Suppressor macrophage (primary cell): ENCODE measurements at places on chromosomes 2 and 18.

- DNase-seq: no peak
Observed at GRCh38 chr2:3169106-3169870, 208.3 kb downstream of the EIPR1 start.

GRCh38 chr2:31354837-31355236, 59.7 kb downstream of the XDH start:
- no peak for DNase-seq

DNA sequence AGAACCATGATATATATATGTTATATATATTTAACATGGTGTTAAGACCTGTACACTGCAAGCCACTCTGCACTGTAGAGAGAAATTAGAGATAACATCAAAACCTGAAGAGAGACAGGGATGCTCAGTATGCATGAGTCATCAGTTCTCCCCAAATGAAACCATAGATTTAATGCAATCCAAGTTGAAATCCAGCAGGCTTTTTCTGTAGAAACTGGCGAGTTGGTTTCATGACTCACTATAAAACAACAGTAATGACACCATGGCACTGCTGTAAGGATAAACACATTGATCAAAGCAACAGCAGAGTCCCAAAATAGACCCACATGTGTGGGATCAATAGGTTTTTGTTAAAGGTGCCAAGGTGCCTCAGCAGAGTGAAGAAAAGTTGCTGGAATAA, 65.8 kb downstream of the RTP5 start:
- DNase-seq: no peak

- DNase-seq: no peak
Observed at GRCh38 chr2:165508927-165509326, 39.4 kb downstream of the CSRNP3 start.

DNA sequence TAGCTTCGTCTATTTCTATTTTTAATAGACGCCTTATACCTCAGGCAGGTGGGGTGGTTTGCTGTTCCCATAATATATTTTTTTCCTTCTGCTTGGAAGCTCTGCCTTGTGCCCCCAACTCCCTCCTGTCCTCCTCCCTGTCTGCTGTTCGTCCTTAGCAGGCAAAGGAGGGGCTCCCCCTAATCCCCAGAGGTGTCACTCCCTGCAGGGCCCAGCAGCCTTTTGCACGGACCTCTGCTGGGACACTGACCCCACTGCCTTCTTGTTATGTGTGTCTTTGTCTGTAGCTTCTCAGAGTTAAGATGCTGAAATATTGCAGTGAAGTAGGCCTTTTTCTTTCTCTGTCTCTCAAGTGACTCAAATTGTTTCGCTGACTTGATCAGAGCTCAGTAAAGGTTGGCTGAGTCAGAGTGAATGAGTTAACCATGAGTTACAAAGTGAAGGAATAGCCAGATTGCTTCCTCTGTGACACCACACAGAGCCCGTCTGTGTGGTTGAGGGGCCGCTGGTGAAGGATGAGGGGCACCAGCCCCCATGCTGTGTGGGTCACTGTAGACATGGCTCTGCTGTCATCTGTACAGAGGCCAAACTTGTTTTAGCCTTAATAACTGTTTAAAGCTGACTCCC, 47.7 kb downstream of the PRKCE start:
- DNase-seq: peak; percentile 19

DNA sequence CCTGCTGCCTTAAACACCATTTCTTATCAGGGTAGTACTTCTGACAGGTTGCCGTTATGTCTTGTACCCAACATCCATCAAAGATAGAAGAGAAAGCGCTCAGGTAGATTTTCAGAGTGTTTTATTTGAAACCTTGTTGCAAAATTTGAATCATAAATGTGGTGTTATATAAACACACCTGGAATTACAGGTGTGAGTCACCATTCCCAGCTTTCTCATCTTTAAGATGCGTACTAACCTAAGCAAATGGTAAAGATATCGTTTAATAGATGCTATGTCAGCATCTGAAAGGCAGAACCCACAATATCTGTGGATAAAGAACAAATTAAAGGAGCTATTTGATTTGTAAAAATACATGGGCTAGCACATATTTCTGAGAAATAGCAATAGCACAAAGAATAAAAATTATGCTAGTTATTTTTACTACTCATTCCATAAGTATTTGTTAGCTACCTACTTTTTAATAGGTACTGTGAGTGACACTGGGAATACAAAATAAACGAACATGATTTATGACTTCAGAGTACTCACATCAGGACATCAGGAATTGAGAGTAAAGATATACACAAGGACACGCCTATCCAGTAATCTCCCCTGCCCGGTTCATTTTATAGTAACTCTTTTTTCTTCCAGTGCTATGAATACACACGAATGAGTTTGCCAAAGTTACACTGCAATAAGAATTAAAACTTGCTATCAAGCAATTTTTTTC, 193.8 kb downstream of the RBM43 start:
- no peak for DNase-seq

DNA sequence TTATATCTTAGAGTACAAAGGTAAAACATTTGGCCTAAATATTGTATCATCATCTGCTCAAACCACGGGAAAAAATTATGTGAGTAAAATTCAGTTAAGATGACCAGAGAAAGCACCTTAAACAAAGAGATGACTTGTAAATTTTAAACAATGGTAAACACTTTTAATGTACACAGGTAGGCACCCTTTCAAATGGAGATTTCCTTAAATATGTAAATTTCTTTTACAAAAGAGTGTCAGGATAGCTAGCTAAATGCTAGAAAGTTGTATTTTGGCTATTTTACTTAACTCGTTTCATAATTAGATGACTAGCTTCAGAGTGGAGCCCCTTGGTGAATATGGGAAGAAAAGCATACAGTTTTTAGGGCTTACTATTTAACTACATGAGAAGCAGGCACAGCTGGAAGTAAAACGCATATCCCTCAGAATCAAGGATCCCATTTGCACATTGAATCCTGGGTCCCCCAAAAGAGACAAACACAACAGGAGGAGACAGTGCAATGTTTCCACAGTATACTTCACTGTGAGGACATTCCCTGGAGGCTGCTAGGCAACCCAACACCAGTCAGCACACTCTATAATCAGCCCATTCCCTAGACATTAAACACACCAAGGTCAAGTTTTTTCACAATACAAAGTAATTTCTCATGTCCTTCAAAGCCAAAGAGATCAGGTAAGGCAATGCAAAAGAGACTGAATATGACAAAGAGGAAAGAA, 1154.4 kb downstream of the DPP10 start:
- no peak for DNase-seq

GRCh38 chr18:37476182-37476581, 89.4 kb downstream of the CELF4 start:
- peak; percentile 51 for DNase-seq

- DNase-seq: peak; percentile 84
Observed at GRCh38 chr2:161273038-161273760, 35.0 kb upstream of the PSMD14 start.

- DNase-seq: peak; percentile 6
Observed at GRCh38 chr2:215535741-215536140, 99.9 kb upstream of the FN1 start.

- DNase-seq: no peak
Observed at GRCh38 chr2:1504311-1504750, 91.1 kb downstream of the TPO start.

DNA sequence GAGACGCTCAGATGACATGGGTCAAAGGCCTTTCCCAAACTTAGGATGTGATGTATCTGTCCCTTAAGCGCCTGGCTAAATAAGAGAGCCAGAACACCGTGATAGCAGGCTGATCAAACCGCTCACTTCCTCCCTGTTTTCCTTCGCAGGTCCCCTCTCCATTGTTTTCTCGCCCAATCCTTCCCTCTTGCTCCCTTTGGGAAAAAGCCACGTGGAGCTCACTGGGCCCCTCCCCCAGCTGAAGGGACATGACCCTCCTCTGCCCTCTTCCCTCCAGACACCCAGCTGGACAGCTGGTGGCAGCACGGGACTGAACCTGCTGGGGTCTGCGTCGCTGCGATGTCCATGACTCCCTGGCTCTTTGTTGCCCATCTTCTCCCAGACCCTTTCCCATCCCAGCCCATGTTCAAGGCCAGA, 201.7 kb downstream of the TNS1 start:
- DNase-seq: no peak

DNA sequence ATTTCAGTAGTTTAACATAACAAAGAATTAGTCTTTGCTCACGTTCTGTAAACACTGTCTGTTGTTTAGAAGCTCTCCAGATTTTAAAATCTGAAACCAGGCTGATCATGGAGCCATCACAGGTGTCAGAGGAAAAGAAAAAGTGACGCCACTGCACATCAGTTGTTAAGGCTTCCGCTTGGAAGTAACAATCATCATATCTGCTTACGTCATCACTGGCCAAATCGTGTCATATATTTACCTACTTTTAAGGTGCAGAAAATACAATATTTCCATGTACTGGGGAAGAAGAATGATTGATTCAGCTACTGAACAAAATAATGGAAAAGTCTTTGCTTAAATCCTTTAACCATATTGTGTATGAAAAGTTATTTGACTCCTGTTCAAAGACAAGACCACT, 382.6 kb upstream of the MC4R start:
- DNase-seq: no peak

DNA sequence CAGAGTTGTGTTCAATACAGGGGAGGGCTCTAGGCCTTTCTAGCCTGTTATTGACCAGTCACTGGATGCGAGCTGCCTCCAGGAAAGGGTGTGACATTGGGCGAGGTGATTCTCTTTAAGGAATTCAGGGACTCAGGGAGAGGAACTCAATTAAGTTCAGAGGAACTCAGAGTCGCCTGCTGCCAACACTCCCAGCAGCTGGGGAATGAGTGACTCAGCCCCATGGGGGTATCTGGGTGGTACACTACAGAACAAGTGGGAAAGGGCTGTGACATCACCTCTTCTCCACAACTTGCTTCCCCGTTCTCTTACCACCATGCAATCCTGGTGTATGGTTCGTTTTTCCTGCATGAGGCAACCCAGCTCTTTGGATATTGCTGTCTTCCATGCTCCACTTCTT, 50.4 kb upstream of the CYRIA start:
- peak; percentile 82 for DNase-seq

- no peak for DNase-seq
Observed at GRCh38 chr2:86375623-86376022, 38.2 kb upstream of the REEP1 start.

GRCh38 chr2:85737481-85737880, 16.3 kb upstream of the ATOH8 start:
- no peak for DNase-seq

- no peak for DNase-seq
Observed at GRCh38 chr2:189386741-189387140, 54.5 kb upstream of the WDR75 start.

GRCh38 chr2:189391201-189391600, 50.1 kb upstream of the WDR75 start:
- DNase-seq: no peak

- peak; percentile 2 for DNase-seq
Observed at GRCh38 chr18:37156330-37156942, 327.5 kb downstream of the KIAA1328 start.

GRCh38 chr2:86142436-86143257, 36.6 kb downstream of the PTCD3 start:
- DNase-seq: no peak

DNA sequence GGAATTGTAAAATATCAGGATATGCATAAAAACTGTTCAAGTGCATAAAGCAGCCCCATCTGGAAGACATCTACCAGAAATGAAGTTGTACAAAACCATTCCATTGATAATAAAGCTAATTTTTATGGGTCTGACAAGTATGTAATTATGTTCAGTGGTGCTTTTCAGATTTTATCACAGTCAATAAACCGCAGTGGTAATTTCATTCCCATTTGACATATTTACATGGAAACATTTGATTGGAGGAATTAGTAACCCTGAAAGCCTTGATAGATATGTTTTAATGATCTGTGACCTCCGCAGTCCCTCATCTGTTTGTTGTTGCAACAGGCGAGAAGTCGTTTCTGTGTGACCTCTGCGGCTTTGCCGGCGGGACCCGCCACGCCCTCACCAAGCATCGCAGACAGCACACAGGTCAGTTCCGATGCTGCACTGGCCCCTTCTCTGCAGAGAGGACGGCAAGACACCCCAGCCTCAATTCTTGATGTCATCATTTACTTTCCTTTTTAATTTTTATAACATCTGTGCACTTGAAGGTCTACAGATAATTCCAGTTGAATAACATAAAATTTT, 283.1 kb downstream of the ZNF407 start:
- no peak for DNase-seq

DNA sequence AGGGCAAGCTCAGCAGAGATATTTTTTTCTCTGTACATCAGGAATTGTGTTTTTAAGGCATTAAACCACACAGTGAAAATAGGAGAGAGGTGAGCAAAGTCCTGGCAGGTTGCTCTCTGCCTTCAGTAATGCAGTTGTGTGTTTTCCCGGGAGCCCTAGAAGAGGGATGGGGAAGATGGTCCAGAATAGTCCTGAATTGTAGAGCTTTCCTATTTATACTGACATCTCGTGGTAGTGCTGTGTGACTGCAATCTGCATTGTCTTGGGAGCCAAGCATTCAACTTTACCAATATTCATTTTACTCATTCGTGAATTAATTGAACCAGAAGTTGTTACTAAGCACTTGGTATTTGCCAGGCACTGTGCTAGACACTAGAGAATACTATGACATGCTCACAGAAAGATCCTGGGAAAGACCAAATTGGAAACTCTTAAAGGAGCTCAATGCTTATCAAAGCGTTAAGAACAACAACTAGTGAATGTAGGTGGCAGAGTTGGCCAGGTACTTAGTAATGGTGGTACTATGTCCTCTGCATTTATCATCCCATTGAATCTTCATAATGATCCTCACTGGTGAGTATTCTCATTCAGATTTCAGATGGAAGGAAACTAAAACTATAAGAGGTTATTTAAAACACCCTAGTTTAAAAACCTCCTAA, 214.6 kb downstream of the TRIB2 start:
- peak; percentile 62 for DNase-seq

DNA sequence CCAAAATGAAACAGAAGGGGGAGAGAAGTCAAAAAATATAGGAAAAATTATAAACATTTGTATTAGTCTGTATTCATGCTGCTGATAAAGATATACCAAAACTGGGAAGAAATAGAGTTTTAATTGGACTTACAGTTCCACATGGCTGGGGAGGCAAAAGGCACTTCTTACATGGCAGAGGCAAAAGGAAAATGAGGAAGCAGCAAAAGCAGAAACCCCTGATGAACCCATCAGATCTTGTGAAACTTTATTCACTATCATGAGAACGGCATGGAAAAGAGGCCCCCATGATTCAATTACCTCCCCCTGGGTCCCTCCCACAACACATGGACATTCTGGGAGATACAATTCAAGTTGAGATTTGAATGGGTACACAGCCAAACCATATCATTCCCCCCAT, 79.1 kb downstream of the ZRANB3 start:
- DNase-seq: no peak

GRCh38 chr2:222572264-222572721, 83.6 kb downstream of the FARSB start:
- no peak for DNase-seq

GRCh38 chr2:218743068-218743467, 32.4 kb downstream of the TTLL4 start:
- peak; percentile 67 for DNase-seq

- DNase-seq: peak; percentile 85
Observed at GRCh38 chr18:10072671-10073175, 158.9 kb downstream of the VAPA start.

- peak; percentile 77 for DNase-seq
Observed at GRCh38 chr2:10889651-10890215, 22.0 kb upstream of the KCNF1 start.

GRCh38 chr2:31148514-31148913, 10.3 kb upstream of the GALNT14 start:
- DNase-seq: no peak

GRCh38 chr18:61825386-61825785, 67.4 kb downstream of the RNF152 start:
- DNase-seq: peak; percentile 4

- no peak for DNase-seq
Observed at GRCh38 chr2:60868589-60869273, 12.6 kb upstream of the REL start.
